ENCODE measurements at places on chromosomes 11 and 22. TPM values are rescaled to one million over a fixed set of nuclear protein-coding genes. Genes with fewer than 3 reads are reported as not detected.

Gene KDM4F
- not detected for total RNA-seq

Gene SOX10
- not detected for total RNA-seq

Gene C11orf21
- total RNA-seq = not detected

Gene MIAT
- total RNA-seq = 0.26 TPM

Gene PYGM
- 0.35 TPM for total RNA-seq

Gene IGLL1
- total RNA-seq = not detected

Gene OR6T1
- not detected for total RNA-seq

Gene SIK3
- 7.2 TPM for total RNA-seq

Gene RAG1
- 1.1 TPM for total RNA-seq

Gene AQP11
- 0.63 TPM for total RNA-seq

Gene CNGA4
- total RNA-seq = not detected

Gene GLYATL2
- total RNA-seq = not detected

Gene PKDREJ
- total RNA-seq = 0.04 TPM

Gene NRGN
- total RNA-seq = 2.5 TPM

Gene OR52I1
- total RNA-seq = not detected

Gene MRGPRE
- total RNA-seq = not detected

Gene TRIM6
- 2.0 TPM for total RNA-seq

Gene PAMR1
- total RNA-seq = not detected

Gene CARNS1
- total RNA-seq = not detected

Gene DBX1
- total RNA-seq = not detected

Gene PATE2
- total RNA-seq = 0.07 TPM

Gene GAL3ST1
- total RNA-seq = not detected

Gene SLC22A6
- total RNA-seq = not detected

Measured in pulmonary artery endothelial cell (primary cell).